GM10248 (cell line): ENCODE measurements at places on chromosomes 7 and 10.

GRCh38 chr7:91330191-91330808, 66.1 kb downstream of the FZD1 start:
- no peak for DNase-seq

GRCh38 chr7:4416396-4417056, 265.6 kb upstream of the FOXK1 start:
- no peak for DNase-seq

GRCh38 chr7:64999165-65000004, 7.1 kb downstream of the ERV3-1 start:
- DNase-seq, result no peak

DNA sequence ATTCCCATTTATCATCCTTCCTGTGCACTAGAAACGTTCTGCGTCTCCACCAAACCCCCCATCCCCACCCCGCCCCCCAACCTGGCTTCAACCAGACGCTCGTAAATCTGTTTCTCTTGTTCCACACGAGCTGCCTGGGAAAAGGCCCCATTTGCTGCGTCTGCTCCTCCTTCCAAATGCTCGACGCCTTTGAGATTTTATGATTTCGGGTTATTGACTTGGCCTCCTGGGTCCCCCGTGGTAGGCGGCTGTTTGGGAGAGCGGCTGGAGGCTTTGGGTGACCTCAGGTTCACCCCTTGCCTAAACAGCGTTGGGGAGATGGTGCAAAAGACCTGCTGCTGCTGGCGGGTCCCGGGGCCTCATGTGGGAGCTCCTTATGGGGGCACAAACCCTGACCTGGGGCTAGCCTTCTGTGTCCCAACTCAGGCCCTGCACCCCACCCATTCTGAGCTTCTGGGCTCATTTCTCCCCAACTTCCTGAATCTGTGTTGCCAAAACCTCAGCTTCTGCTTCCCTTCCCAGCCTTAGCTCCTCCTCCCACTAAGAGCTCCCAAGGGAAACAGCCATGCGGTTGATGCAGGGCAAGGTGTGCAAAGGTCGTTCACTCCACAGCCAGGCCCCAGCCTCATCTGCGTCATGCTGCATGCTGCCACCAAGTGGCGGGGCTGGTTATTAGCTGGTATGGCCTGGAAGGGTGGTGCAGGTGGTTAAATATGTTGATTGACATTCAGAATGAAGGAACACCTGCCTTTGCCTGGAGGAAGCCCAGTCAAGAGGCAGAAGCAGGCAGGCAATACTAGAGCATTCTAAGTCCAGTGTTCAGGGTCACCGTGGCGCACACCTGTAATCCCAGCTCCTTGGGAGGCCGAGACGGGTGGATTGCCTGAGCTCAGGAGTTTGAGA, 49.1 kb upstream of the ELN start:
- peak; percentile 75 for DNase-seq

- no peak for DNase-seq
These were observed 354.2 kb upstream of the TMEM229A start for GRCh38 chr7:124387056-124387455.

GRCh38 chr7:117458977-117459583, 20.7 kb upstream of the CFTR start:
- DNase-seq, result peak; percentile 22

DNA sequence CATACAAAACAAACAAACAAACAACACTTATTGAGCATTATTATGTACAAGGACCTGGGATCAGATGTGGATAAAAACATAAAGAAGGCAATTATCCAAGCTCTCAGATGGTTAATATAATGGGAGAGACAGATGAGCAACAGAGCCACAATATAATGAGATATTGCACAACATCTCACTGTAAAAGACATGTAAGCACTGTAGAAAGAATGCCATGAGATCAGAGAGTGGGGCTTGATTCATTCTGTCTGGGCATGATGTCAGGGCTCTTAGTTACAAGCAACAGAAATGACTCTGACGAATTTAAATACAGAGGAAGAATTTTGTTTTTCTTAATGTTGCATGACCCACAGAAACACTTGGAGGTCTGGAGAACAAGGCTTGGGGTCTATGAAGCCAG, 164.7 kb upstream of the PLXDC2 start:
- no peak for DNase-seq

DNA sequence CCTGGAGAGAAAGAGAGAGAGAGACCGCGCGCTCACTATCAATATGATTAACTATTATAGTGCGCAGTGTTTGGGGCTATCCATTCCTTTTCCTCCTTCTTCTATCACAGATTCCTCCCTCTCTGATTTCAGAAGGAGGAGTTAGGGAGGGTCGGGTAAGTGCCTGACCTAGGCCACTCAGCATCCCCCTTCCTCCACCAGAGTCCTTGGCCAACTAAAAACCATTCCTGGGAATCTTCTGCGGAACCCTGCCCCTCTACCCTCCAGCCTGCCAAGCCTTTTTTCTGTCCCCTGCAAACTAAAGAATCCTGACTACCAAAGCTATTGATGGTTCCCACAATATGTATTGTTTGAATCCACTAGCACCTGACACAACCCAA, 256.2 kb upstream of the NFE2L3 start:
- no peak for DNase-seq

DNA sequence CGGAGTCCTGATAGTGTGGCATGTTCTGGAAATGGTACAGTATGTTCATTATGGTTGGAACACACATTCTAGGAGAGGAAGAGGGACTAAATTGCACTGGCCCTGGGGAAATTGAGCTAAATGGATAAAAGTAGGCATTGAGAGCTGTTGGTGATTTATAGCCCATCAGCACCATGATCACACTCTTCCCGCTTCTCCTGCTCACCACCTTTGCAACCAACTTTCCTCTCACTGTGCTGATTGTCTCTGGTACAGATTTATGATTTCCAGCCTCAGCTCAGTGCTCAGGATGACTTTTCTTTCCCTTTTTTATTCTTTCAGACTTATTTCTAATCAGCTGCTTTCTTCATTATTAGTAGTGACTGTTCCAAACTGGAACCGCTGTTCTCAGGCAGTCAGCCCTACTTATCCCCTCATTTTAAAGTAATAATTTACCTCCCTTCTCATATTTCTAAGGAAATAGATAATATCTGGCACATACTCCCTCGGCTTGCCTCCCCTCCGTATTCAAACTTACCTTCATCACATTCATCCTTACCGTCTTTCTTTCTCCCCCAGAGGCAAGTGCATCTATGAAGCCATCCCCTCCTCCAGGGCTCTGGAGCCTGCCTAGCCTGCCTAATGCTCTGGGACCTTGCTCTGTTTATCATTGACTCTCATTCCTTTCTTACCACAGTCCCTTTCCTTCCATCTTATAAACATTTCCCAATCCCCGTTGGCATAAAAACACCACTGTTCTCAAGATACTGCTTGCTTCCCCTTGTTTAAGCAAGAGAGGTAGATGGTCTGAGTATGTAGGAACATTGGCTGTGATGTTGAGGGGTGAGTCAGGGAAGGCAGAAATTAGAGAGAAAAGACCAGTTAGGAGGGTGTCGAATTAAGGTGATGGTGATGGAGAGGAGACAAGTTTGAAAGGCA, 51.6 kb upstream of the RPA3 start:
- DNase-seq, result no peak

DNA sequence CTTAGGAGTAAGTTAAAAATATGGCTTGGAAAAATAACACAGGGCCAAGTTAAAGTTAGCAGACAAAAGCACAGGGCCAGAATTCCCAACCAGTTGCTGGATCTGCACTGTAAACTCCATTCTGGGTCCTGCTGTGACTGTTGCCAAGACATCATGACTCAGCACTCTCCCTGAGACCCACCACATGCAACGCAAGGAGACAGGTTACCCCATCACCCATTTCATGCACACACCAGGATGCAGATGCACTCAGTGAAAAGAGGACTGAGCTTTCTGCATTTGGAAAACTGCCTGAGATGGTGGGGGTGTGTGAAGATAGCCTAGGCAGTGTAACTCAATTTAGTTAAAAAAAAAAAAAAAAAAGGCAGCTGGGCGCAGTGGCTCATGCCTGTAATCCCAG, 97.6 kb upstream of the ZNF438 start:
- DNase-seq, result no peak

- DNase-seq, result no peak
These were observed 16.9 kb upstream of the REEP3 start for GRCh38 chr10:63504145-63504881.

GRCh38 chr7:155284496-155285274, 13.0 kb upstream of the INSIG1 start:
- DNase-seq, result no peak

GRCh38 chr7:30683816-30684215, 1.6 kb upstream of the CRHR2 start:
- DNase-seq, result no peak

GRCh38 chr10:16933783-16934182, 116.6 kb upstream of the RSU1 start:
- no peak for DNase-seq

- no peak for DNase-seq
These were observed 406.5 kb upstream of the SHH start for GRCh38 chr7:156218544-156219306.

- peak; percentile 59 for DNase-seq
These were observed 605 bp upstream of the NFKB2 start for GRCh38 chr10:102394801-102395399.

DNA sequence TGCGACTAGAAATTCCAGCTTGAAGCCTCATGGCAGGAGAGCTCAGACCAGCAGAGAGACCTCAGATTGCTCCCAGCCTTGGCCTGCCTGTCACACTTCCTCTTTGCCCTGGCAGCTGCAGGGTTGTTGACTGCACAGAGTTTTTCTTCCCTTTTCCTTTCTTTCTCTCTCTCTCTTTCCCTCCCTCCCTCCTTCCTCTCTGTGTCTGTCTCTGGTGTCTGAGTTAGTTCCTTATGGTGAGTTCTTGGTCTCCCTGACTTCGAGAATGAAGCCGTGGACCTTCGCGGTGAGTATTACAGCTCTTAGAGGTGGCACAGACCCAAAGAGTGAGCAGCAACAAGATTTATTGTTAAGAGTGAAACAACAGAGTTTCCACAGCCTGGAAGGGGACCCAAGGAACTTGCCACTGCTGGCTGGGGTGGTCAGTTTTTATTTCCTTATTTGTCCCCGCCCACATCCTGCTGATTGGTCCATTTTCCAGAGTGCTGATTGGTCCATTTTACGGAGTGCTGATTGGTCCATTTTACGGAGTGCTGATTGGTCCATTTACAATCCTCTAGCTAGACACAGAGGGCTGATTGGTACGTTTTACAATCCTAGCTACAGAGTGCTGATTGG, 266.3 kb downstream of the RPS24 start:
- DNase-seq, result no peak

GRCh38 chr7:157008206-157009169, 2.0 kb downstream of the MNX1 start:
- DNase-seq, result no peak
